ENCODE measurements at places on chromosomes 2 and 18.

DNA sequence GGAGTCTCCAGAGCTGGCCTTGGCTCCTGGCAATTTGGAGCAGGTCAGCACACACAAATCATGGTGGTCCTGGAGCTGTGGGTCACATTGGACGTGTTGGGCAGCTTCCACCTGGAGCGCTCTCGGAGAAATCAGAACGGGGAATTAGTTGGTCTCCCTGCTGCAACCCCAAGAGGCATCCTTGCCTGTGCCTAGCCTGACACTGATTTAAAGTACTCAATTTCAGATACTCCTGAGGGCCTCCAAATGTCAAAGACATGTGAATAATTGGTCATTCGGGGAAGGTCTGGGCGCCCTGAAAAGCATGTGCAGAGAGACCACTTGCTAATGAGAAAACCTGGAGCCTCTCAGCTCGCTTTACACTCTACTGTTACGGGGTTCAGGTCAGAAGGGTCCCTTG lies 145.5 kb upstream of the AGAP1 start:
- DNase-seq: no peak

DNA sequence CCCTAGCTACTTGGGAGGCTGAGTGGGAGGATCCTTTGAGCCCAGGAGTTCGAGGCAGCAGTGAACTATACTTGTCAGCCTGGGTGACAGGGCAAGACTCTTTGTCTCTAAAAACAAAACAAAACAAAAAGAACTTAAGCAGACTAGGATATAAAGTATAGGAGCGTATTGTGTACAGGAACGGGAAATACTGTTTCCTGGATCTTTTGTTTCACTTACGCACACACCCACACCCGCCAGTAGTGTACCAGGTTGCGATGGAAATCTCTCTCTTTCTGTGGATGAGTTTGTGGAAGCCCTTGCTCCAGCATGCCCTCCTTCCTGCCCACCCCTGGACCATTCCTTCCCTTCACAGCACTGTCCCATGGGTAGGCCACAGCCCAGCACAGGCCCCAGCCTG lies 136.3 kb downstream of the RPIA start:
- DNase-seq: no peak

- DNase-seq: no peak
Measured at GRCh38 chr18:42340423-42341009, 385.5 kb downstream of the PIK3C3 start.

GRCh38 chr2:173680574-173680973 lies 284.6 kb downstream of the SP3 start:
- no peak for DNase-seq

DNA sequence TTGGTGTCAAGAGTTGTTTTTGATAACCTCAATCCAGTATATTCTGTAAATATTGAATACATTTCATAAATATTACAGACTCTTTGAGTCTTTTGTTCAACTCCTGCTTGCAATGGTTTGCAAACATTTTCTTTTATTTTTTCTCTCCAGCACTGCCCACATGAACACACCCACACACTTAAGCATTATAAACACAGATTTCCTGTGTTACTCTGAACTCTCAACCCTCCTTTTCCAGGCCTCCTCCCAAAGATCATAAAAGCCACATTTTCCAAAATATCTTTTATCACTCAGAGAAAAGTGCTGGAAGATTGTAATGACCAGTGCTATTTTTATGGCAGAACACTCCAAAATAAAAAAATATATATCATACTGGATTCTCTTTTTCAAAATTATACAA lies 20.5 kb downstream of the ARHGAP25 start:
- no peak for DNase-seq

DNA sequence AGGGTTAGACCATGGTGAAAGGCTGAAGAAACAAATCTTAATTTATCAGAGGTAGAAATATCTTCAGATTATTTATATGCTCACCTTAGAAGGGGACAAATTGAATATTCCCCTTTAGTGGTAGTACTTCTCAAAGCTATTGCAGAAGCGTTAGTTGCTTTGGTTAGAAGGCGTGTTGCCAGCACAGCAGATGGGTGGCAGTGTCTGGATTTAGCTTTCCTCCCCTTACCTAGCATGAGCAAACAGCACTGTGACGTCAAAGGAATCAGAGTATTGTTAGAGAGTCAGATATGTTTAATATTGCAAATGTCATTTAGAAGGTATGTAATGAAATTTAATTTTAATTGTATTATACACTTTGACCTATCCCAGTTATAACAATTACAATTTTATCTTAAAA lies 27.2 kb upstream of the GALR1 start:
- DNase-seq: no peak

DNA sequence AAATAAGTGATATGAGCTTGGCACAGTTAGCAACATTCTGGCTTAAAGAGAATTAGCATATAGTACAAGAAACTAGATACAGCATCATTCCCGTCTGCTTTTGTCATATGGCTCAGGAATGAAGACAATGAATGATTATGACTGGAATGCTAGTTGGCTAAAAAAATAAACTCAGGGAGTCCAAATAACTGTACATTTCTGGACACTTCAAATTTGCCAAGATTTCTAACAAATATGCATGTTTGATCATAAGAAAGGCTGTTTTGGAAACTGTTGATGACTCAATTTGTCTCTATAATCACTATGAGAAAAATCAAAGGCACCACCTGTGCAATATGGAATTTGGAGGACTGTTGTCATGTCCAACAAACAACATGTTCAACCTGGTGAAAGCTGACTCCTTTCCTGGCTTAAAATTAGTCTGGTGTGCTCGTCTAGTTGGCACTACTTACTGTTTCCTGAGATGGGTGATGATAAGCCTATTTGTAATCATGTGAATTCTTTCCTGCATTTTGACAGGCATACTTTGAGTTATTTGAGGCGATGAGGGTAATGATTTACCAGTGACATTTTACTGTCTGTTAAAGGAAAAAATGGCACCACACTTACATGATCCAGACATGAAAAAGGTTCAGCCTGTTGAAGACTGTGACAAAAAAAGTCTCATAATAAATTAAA lies 133.9 kb upstream of the CDH20 start:
- peak; percentile 27 for DNase-seq

DNA sequence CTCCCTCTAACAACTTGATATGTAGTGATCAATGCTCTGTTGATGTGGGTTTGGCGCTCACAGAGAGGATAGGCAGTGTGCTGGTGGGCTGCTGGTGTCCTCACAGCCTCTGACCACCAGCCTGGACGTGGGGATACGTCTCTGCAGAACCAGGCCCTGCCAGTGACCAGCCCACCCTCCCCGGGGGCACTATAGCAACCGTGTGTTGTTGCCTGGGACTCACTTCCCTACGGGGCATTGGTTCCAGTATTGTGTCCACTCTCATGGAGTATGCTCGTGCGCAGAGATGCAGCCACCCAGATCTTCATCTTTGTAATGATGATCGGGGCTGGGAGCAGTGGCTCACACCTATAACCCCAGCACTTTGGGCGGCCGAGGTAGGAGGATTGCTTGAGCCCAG lies 180.1 kb downstream of the LDLRAD4 start:
- no peak for DNase-seq

- no peak for DNase-seq
Measured at GRCh38 chr2:143146815-143147530, 17.8 kb downstream of the ARHGAP15 start.

GRCh38 chr2:16099326-16099725 lies 159.0 kb downstream of the MYCN start:
- no peak for DNase-seq

- DNase-seq: no peak
Measured at GRCh38 chr2:184444217-184444616, 154.1 kb upstream of the ZNF804A start.

DNA sequence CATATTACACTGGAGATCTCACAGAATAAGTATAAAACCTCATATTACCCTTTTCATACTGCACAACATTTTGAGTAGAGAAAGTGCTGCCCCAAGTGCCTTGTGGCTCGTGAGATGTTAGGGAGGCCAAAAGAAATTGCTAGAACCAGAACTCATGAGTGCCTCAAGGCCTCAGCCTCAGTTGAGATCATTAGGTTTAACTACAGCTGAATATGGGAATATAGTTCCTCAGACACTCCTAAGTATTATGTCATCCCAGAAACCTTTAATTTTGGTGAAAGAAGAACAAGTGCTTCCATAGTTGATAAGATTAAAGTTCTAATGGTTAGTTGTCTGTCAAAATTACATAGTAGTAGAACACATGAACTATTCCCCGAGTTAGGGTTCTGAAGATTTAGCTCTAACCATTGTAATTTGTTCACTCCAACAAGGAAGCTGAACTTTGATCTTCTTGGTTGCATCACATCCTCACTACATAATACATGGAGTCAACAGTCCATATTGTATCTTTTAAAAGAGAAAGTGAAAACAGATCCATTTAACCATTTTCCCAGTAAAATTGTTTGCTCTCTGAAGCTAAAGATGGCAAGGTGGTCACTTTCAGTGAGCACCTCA lies 9.6 kb upstream of the AQP4 start:
- DNase-seq: no peak

GRCh38 chr2:217951091-217951490 lies 51.7 kb downstream of the TNS1 start:
- no peak for DNase-seq

DNA sequence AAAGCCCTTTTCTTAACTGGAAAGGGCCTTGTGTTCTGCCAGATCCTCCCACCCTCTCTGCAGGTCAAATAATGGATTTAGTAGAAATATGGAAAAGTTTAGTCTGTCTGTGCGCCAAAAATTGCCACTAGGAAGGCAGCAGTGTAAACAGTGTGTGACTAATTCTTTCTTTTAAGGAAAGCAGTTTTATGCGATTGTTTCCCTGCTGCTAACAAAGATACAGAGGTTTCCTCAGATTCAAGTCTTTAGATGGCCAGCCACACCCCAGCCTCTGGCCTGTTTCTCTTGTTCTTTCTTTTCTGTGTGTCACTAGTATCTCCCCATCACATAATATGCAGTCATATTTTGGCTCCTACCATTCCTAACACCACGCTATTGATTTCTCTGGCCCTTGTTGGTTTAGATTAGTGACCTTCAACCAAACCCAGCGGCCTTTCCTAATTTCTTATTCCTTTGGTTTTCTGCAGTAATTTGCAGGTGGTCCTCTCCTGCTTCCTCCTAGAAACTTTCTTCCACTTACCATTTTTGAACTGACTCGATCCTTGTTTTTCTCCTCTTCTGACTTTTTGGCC lies 157.4 kb downstream of the LTBP1 start:
- DNase-seq: no peak

GRCh38 chr2:40512256-40512655 lies 60.4 kb upstream of the SLC8A1 start:
- no peak for DNase-seq

DNA sequence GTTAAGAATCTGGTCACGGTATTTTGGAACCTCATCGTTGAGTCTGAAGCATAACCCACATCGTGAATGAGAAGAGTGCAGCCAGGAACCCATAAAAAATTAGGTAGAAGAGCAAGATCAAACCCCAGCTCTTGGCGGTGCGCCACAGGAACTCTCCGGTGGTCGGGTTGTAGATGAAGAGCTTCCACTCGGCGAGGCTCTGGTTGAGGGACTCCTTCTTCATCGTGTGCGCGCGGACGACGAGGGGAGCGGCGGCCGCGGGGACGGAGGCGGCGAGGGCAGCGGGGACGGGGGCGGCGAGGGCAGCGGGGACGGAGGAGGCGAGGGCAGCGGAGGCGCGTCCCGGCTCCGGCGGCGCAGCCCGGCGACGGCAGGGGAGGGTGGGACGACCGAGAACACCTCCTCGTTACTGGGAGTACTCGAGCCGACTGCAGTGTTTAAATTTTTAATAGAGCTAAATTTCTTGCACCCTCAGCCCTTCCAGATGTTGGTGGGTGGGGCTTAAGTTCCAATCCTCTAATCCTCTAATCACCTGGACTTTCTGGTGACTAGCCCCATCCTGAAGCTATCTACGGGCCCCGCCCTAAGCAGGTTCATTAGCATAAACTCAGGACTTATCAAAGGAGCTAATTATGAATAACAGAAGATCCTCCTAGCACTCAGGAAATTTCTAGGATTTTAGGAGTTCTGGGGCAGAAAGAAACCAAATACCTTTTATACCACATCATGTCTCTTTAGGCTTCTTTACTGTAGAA lies 20.4 kb upstream of the PAPOLG start:
- no peak for DNase-seq

GRCh38 chr2:236117861-236118269 lies 50.3 kb downstream of the GBX2 start:
- DNase-seq: no peak

DNA sequence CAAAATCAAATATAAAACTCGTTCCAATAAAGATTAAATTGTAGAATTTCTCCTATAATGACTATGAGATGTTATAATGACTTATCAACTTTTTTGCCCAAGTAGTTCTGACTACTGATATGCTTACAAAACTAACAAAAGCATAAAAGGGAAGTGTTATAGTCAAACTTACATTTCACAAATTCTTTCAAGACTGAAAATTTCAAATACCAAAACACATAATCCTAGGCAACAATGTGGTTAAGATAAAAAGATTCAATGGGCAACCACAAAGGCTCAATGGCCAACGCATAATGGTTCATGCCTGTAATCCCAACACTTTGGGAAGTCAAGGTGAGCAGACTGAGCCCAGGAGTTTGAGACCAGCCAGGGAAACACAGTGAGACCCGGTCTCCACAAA lies 135.7 kb downstream of the USP34 start:
- no peak for DNase-seq

DNA sequence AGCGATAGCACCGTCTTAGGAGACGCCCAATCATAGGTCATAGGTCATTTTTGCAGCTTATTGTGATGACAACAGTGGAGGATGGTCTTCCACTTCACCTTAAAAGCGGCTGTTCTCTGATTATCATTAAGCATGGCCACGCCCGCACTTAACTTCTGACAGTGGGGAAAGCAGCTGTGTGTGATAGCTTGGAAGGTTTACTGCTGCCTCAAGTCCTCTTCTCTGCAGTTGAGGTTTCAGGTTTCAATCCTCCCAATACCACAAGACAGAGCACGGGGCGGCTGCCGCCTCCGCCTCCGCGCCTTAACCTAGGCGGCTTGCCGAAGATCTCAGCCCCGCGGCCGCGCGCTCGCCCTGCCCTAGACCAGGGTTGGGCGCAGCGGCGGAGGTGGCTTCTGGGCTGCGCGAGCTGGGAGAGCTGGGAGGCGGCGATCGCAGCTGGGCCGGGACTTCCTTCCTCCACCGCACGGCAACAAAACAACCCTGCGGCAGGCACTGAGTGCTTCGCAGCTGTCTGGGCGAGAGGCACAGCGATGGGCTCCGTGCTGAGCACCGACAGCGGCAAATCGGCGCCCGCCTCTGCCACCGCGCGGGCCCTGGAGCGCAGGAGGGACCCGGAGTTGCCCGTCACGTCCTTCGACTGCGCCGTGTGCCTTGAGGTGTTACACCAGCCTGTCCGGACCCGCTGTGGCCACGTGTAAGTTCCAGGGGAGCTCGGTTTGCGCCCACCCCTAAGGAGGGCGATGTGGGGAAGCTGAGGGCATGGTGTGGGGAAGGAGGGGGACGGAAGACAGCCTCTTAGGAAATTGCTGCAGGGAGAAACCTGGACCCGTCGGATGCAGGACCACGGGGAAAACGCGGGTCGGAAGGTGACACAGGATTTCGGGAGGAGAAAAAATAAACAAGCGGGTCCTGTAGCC lies at the start of gene RNF125:
RNF125 (plus strand) TSS at position 495 of the 920 bp plus-strand sequence; CDS start at position 534, 39 bp downstream.
- peak; percentile 40 for DNase-seq

- DNase-seq: no peak
Measured at GRCh38 chr2:6937582-6937981, 20.4 kb downstream of the RNF144A start.

Measured in fibroblast of the conjunctiva (primary cell).